Right renal cortex interstitium (tissue), 3 donors: ENCODE measurements at places on chromosomes 3 and 15. TPM values are rescaled to one million over a fixed set of nuclear protein-coding genes. Genes with fewer than 3 reads are reported as not detected.

COL6A5 gene
- 0.07 TPM for polyA plus RNA-seq

LRRC34 gene
- 13.1 TPM for polyA plus RNA-seq

MYRIP gene
- polyA plus RNA-seq, result 2.1 TPM

LXN gene
- polyA plus RNA-seq, result 28.9 TPM

ASB14 gene
- 0.58 TPM for polyA plus RNA-seq

SCN11A gene
- polyA plus RNA-seq, result 0.72 TPM

ISL2 gene
- polyA plus RNA-seq, result 0.08 TPM

GATM gene
- polyA plus RNA-seq, result 213 TPM

SLC4A7 gene
- polyA plus RNA-seq, result 25.2 TPM

IGF1R gene
- 44.0 TPM for polyA plus RNA-seq

DPH3 gene
- 29.3 TPM for polyA plus RNA-seq

RARB gene
- 58.1 TPM for polyA plus RNA-seq

STARD5 gene
- polyA plus RNA-seq, result 4.8 TPM

ZPLD1 gene
- 0.82 TPM for polyA plus RNA-seq

CHRNA5 gene
- 10.0 TPM for polyA plus RNA-seq

DNA sequence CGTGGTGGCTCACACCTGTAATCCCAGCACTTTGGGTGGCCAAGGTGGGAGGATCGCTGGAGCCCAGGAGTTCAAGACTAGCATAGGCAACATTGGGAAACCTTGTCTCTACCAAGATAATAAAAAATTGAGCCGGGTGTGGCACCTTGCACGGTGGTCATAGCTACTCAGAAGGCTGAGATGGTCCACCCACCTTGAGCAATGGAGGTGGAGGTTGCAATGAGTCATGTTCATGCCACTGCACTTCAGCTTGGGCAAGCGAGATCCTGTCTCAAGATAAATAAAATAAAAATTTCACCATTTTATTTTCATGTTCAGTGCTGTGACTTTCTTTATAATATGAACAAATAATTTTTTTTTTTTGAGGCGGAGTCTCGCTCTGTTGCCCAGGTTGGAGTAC lies 12.5 kb downstream of the MAPK6 start:
- DNase-seq, result no peak

DNA sequence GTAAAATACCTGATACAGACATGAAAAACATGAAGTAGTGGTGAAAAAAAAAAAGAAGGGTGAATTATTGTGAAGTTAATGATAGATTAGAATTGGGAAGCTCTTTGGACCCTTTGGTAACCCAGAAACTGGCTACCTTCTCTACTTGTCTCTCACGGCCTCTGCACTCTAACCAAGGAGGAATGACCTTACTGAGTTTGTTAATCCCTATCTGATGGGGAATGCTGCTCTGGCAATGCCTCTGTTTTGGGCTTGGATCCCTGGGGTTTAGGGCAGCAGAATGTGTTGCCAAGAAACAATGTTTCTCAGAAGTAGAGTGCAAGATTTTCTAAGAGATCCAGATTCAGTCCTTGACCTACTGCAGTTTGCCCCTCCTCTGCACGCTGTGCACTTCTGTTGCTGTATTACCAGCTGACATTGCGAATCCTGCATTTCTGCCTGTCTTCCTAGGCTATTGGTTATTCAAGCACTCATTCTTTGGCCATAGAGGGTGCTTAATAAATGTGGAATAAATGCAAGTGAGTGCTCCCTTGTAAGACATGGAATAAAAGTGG lies 49.2 kb upstream of the MAP3K13 start:
- no peak for DNase-seq

- DNase-seq, result no peak
Measured at GRCh38 chr3:12352253-12352652, 63.4 kb downstream of the PPARG start.

- no peak for DNase-seq
Measured at GRCh38 chr3:114857299-114857701, 289.8 kb downstream of the ZBTB20 start.

GRCh38 chr3:48402281-48402732 lies 27.6 kb downstream of the PLXNB1 start:
- no peak for DNase-seq

DNA sequence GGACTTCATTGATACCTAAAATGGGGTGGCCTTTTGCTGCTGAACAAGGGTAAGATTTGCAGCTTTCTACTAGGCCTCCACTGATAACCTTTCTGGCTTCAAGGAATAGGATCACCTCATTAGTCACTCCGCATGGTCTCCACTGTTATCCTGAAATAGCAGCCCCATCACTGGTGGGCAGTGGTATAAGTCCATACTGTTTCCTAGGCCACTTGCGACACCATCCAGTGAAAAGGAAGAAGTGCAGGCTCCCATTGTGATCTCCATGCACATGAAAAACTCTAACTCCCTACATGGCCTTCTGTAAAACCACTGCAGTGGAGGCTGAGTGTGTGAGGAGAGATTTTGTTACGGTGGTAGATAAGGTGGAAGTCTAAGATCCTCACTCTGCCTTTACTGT lies 1455.9 kb downstream of the SI start:
- DNase-seq, result peak; percentile 4

- no peak for DNase-seq
Measured at GRCh38 chr3:196756732-196757131, 17.1 kb downstream of the PAK2 start.

DNA sequence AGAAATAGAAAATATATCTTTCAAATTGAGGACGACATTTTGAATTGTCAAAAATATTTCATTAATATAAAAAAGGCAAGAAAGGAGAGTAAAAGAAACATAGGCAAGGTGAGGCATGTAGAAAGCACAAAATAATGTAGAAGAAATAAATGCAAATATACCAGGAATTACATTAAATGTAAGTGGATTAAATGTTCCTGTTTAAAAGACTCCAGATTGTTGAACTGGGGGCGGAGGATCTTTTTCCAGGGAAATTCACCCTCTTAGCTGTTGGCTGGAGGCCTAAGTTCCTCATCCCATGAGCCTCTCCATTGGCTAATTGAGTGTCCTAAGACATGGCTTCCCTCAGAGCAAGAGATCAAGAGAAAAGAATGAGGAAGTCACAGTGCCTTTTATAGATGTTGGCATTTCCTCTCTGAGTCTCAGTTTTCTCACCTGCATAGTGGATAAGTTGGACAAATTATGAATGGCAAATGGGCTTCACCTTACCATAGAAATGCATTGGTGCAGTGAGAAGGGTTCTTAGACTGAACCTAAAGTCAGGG lies 147.4 kb upstream of the SMAD3 start:
- no peak for DNase-seq

DNA sequence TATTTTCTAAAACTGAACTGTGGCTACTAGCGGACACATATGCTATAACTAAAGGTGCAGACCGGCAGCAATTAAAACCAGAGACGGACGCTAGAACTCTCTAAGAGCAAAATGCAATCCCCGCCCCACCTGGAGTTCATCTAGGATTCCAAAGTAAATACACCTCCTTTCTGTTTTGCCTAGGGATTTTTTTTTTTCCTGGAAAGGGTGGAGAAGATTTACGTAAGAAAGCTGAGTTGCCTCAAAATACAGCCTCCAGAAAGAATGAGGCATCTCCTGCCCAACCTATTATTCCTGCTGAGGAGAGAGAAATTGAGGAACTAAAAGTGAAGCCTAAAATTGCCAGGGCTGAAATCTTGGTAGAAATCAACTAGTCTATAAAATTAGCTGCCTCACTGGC lies 150.2 kb downstream of the TP63 start:
- no peak for DNase-seq

DNA sequence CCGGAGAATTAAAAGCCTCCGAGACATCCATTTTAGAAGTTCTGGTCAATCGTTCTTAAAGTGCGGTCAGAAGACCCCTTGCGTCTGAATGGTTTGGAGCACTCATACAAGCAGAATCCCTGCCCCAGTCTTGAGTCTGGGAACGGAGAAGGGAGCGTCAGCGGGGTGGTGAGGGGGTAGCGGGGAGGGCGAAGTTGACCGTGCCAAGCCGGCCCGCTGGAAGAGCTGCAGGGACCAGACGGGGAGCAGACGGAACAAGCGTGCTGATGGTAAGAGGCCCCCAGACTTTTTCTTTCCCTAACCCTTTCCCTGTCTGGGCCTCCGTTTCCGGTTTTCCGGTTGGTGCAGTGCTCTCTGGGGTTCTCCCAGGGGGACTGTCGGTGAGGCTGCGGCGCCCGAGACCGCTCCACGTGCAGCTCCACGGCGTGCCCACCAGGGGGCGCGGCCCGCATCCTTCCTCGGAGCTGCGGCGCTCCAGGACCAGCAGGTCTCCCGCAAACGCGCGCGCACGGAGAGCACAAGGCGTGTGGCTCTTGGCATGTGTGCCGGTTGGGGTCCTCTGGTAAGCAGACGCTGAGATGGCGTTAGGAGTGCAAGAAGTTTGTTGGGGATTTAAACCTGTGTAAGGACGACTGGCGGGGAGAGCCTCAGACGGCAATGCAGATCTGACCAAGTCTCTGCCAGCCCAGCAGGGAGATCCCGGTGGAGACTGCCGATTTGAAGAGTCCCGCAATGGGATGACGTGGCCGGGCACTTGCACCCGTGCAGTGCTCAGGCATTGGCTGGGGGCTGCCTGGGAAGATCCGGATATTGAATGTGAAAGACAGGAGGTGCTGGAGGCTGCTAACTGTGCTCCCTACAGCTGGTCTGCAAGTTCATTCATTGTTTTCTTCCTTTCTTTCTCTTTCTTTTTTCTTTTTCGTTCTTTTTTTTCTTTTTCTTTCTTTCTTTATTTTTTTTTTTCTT lies 19.2 kb upstream of the CORO2B start:
- DNase-seq, result peak; percentile 77

- DNase-seq, result no peak
Measured at GRCh38 chr15:63893866-63894661, 60.3 kb upstream of the HERC1 start.

DNA sequence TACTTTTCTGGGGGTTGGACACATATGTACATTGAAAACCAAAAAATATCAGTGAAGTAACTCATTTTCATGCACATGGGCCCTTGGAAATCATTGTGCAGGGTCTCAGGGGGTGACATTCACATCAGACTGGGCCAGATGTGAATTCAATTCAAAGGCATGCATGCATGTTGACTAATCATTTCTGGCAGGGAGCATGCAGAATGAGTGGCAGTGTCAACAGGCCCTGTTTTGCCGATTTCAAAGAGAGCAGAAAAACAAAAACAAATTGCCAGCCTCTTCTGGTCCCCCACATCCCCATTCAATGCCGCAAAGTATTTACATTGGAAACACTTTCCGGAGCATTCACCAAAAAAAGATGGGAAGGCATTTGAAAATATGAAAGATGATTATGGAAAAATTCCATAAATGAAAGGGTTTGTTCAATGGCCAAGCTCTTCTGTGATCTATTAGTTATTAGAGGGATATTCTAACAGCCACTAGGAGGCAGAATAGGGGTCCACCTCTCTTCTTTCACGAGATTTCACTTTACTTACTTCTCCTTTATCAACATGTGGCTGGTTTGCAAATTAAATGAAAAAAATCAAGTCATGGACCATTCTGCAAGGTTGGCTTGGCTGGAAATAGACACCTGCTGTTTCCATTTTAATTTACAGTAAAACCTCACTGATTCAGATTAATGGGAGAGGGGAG lies 119.9 kb upstream of the FEZF2 start:
- DNase-seq, result no peak

DNA sequence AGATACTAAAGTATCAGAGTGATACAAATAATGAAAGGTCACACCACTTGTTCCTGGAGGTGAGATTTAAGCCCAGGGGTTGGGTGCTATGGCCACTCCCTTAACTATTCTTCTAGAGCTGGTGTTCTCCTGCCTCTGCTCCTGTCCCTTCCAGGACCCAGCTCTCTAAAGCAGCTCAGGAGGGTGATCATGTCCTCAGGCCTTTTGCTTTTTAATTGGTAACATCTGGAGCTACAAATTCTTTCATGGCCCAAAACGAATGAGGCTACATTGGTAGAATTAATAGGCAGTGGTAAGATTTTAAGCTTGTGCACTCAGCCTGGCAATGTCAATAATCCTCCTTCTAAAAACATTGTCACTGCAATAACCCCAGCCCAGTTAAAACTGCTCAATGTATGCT lies 38.2 kb upstream of the CNOT10 start:
- no peak for DNase-seq

DNA sequence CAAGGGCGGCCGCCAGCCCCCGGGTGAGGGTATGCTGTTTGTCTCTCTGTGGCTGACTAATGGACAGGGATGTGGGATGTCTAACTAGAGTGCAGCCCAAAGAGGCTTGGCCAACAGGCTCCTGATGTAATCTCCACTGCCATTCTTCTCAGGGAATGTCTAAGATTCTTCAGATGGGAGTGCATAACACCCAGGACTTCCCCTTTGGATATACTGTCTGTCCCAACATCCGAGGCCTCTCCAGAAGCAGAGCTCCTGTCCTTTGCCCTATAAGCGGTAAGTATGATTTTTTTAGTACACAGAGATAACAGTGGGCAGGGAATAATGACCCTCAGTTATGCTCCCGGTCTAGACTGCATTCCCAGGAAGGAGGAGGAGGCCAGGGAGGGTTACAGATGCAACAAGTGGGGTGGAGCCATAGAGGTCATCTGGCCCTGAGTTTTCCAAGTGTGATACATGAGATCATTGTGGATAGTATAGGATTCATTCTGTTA lies 62.5 kb upstream of the SLCO2A1 start:
- DNase-seq, result no peak

- DNase-seq, result no peak
Measured at GRCh38 chr3:177364236-177364635, 167.0 kb upstream of the TBL1XR1 start.
